ENCODE measurements at places on chromosomes 12 and 14. TPM values are rescaled to one million over a fixed set of nuclear protein-coding genes. Genes with fewer than 3 reads are reported as not detected.
A peak's percentile ranks its signal among the peaks of the same experiment; 100 is the strongest.

Gene KRT3
- total RNA-seq: not detected

Gene HOXC6
- total RNA-seq: not detected

Gene GZMH
- total RNA-seq: 2.1 TPM

Gene SDR9C7
- total RNA-seq: not detected

- H3K27ac ChIP-seq: no peak overlapping the region
- no peaks in the 10 kb centered on the region for H3K36me3 ChIP-seq
- H3K27me3 ChIP-seq: no peaks in the 10 kb centered on the region
- H3K4me1 ChIP-seq: no peaks in the 10 kb centered on the region
- H3K4me3 ChIP-seq: no peak overlapping the region
These were observed 16.7 kb upstream of the NEDD1 start for GRCh38 chr12:96890331-96890730.

- H3K4me3 ChIP-seq: no peak overlapping the region
- no peak for DNase-seq
- no peaks in the 10 kb centered on the region for H3K4me1 ChIP-seq
- H3K36me3 ChIP-seq: no peaks in the 10 kb centered on the region
- no peak overlapping the region for H3K27ac ChIP-seq
- H3K27me3 ChIP-seq: no peaks in the 10 kb centered on the region
These were observed 822.3 kb downstream of the LRFN5 start for GRCh38 chr14:42428996-42429395.

GRCh38 chr12:82866227-82866775, 179.6 kb downstream of the TMTC2 start:
- no peak for DNase-seq
- H3K27ac ChIP-seq: no peak overlapping the region
- H3K4me1 ChIP-seq: no peaks in the 10 kb centered on the region
- no peak overlapping the region for H3K4me3 ChIP-seq

DNA sequence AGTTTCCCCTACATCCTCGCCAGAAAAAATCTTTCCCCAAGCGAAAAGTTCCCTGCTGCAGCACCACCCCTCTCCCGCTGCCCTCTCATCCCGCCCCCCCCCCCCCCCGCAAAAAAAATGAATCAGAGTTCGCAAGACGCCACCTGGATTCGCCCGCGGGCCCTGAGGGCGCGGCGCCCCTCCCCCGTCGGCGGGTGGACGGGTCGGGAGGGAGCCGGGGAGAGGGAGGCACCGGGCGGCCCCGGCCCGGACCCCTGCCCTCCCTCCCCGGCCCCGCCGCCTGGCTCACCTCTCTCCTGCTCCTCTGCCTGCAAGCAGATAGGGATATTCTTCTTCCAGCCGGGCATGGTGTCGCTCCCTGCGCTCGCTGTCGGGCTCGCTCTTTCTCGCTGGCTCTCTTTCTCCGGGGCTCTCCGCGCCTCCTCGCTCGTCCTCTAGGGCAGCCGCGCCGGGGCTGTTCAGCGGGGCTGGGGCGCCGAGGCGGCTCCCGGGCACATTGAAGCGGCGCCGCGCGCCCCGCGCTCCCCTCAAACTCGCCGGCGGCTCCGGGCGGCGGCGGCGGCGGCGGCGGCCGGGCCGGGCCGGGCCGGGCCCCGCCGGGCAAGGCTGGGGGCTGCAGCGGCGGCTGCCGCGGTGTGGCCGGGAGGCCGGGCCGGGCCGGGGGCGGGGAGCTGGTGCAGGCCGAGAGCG, 200.3 kb upstream of the CAND1 start:
- H3K4me1 ChIP-seq: peaks cover 8% of the 10 kb centered on the region
- H3K27me3 ChIP-seq: peaks cover 8% of the 10 kb centered on the region
- no peak overlapping the region for H3K27ac ChIP-seq
- H3K36me3 ChIP-seq: no peaks in the 10 kb centered on the region
- H3K4me3 ChIP-seq: peak overlapping the region; percentile 70
- DNase-seq: no peak

GRCh38 chr14:72332046-72332445, 399.8 kb downstream of the RGS6 start:
- no peaks in the 10 kb centered on the region for H3K27me3 ChIP-seq
- H3K27ac ChIP-seq: no peak overlapping the region
- H3K36me3 ChIP-seq: no peaks in the 10 kb centered on the region
- no peak overlapping the region for H3K4me3 ChIP-seq
- no peaks in the 10 kb centered on the region for H3K4me1 ChIP-seq

DNA sequence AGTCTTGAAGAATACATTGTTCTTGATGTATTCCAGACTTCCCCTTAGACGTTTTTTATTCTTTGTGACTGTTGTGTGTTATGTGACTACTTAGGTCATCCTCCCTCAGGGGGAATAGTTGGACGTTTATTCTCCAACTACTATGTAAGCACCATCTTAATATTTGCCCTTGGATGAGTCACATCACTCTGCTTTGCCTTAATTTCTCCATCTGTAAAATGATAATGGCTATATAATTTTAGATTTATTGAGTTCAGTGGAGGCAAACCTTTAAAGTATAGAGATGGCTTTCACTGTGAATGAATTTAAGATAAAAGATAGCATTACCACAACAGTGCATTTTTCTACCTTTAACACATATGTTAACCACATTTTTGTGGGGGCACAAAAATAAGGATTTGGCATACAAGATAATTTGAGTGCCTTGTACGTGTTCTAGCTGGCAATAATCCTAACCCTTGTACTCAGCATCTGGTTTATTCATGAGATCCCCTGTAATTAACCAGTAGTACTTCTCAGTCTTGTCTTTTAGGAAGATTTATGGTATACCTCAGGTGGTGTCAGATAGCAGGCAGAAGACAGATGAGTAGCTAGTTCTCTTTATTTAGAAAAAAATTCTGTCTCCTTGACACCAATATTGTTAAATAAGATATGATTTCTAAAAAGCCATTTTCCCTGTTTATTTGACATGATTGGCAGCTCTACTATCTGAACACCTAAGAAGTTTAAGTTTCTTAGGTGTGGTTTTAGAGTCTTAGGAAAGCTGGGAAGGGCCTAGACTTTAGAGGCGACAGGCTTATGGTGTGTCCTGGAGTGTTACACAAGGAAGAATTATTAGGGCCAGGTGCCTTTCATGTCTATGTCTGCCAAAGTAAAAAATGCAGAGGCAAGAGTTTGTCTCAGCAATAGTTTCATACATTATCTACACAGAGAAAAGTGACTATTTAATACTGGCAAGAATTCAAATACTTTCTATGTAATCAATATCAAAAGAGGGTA, 152.3 kb downstream of the RAD51B start:
- no peaks in the 10 kb centered on the region for H3K27me3 ChIP-seq
- H3K36me3 ChIP-seq: no peaks in the 10 kb centered on the region
- no peaks in the 10 kb centered on the region for H3K4me1 ChIP-seq

- H3K36me3 ChIP-seq: no peaks in the 10 kb centered on the region
- H3K27ac ChIP-seq: peak overlapping the region; percentile 87
- H3K27me3 ChIP-seq: no peaks in the 10 kb centered on the region
These were observed 7.7 kb upstream of the PPP1R13B start for GRCh38 chr14:103854822-103855733.

DNA sequence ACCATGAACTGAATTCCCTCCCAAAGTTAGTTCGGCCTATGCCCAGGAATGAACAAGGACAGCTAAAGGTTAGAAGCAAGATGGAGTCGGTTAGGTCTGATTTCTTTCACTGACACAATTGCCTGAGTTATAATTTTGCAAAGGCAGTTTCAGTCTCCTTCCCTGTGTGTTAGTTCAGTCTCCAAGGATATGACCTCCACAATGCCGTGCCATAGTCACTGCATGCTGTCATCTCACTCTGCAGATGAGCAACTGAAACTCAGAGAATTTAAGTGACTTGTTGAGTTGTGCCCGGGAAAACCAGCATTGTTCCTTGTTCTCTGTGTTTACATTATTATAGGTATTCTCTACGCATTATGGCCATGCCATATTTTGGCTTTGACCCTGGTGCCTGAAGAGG, 10.1 kb upstream of the SERPINA1 start:
- no peaks in the 10 kb centered on the region for H3K36me3 ChIP-seq
- H3K4me3 ChIP-seq: no peak overlapping the region
- H3K27ac ChIP-seq: no peak overlapping the region
- no peaks in the 10 kb centered on the region for H3K27me3 ChIP-seq
- DNase-seq: no peak
- peaks cover 35% of the 10 kb centered on the region for H3K4me1 ChIP-seq
